Activated T-helper 1 cell treated with anti-CD3 and anti-CD28 coated beads, Interleukin-2, amount 50 U/mL, for 16 hours (primary cell): ENCODE measurements at places on chromosomes 16 and 17.

DNA sequence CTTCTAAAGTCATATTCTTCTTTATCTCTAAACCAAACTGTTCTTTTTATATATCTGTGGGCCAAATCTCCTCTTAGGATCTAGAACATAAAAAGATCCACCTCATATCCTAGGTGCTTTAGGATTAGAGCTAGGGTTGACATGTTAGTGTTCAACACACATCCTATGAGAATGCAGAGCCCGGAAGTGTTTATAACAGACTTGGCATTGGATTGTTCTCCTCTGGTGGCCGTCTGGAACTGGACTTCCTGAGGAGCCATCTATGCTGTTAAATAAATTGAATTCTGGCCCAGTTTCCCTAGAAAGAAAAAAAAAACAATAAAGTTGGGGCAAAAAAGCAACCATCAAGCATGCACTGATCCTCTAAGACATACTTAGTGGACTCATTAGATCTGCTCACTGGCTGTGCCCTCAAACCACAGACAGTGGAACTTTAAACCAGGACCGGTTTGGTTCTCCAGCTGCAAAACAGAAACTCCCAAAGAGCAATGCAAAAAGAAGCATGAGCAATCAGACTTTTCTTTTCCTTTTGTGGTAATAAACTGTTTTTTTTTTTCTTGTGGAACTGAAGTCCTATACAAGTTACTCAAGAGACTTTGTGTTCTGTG, 182.5 kb downstream of the ZNF18 start:
- no peak for DNase-seq

- no peak for DNase-seq
Observed at GRCh38 chr17:50039058-50039457, 16.9 kb upstream of the ITGA3 start.

GRCh38 chr17:38761612-38762011, 9.1 kb downstream of the PSMB3 start:
- DNase-seq = no peak

DNA sequence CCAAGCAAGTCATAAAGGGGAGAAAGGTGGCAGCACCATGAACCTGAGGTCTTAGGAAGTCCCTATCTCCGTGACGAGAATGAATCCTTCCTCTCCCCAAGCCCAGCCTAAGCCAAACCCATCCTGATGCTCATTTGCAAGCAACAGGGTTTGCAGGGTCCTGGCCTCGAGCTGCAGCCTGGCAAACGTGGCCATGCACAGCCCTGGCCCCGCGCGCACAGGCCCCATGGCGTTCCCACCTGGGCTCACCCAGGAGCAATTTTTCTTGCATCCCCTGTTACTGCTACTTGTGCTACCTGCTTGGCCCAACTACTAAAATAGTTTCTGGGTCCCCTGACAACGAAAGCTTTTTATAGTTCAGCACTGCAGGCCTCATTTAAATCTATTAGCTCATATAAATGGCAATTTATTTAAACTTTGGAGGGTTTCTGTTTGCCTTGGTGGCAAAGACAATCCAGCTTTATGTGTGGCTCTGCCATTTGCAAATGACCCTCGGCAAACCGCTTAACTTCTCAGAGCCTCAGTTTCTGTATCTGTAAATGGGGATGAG, 141.5 kb downstream of the C16orf78 start:
- DNase-seq = no peak

GRCh38 chr16:12147681-12148080, 171.1 kb downstream of the SNX29 start:
- no peak for DNase-seq

DNA sequence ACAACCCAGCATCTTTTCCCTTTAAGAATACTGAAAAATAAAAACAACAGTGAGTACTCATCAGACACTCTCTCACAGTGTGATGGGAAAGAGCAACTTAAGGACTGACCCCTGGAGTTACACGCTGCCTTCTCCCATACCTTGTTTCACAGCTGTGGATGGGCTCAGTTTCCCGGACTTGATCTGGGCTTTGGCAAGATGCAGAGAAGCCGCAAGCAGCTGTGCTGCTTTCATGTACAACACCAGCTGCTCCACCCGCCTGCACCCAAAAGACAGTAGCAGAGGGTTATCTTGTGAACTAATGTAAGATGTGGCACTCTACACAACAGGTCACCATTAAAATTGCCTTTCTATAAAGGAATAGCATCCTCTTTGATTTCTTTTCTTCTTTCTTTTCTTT, 32.7 kb upstream of the ALDH3A1 start:
- no peak for DNase-seq

GRCh38 chr17:30101686-30102390, 14.8 kb upstream of the NSRP1 start:
- no peak for DNase-seq

DNA sequence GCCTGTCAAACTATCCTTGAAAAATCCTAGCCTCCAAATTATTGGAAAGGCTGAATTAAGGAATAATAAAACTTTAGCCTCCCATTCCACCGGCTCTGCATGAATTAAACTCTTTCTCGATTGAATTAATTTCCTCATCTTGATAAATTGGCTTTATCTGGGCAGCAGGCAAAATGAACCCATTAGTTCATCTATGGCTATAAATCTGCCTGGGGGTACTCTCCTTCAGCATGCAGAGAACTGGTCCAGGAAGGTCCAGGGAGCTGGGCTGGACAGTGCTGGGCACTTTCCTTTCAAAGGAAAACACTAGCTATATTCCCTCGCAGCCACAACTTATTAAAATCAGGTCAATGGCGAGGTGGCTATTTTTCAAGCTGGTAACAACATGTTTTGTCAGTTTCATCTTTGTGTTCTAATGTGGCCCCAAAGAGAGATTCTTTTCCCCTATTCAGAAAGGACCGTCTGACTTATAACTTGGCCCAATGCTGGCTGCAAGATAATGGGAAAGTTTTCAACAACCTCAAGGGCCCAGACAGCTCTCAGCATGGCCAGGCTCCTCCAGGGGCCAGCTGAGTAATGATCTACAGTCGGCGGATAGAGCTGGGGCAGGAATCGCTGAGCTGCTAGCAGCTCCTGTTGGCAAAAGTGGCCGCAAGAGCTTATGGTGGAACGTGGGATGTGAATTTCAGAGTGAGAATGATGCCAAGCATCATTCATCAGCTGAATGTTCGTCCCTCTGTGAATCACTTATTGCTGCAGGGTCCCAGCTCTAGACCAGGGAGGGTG, 326.9 kb downstream of the SLC39A11 start:
- no peak for DNase-seq

DNA sequence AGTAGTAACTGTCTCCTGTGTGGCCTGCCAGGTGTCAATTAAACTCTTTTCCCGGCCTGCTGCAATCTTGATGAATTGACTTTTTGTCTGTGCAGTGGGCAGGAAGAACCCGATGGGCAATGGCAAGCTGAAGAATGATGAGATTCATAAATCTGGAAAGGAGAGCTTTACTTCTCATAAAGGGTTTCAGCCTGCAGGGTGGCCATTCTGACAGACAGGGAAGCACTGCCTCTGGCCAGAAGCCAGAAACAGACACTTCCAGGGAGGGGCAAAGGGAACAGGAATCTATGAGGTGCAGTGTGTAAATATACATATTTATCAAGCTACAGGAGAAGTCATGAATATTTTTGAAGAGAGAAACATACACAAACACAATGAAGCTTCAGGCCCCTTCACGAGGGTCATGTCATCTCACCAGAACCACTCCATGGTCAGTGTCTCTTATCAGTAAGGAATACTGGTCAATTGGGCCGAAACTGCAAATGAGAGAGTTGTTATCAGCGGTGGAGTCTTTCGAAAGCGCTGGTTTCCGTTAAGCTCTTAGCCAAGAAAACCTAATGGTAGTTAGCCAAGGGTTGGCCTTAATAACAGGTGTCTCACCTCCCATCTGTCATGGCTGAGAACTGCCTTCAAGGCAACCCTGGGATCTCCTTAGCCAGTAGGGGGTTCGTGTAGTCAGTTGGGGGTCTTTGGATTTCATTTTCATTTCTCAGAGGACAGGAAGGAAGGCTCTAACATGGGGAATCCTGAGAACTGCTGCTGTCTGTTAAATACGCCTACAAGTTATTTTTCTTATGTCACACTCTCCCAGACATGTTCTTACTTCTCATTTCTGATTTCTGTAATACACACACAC, 1.2 kb upstream of the NARF start:
- DNase-seq = no peak

- DNase-seq = no peak
Observed at GRCh38 chr17:41773731-41774193, 12.7 kb downstream of the JUP start.

DNA sequence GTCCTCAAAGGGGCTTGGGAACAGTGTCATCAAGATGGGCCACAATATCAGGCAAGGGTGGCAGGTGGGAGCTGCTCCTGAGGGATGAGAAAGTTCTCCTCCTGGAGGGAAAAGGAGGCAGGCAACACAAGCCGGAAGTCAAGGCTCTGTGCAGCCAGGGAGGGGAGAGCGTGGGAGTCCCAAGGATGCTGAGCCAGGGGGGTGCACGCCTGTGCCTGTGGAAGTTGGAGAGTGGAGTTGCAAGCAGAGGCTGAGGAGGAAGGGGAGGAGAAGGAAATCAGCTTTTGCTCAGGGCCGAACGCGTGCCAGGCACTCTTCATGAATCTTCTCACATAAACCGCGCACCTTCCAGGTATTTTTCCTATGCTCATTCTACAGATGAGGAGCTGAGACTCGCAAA, 7.4 kb upstream of the SLC13A2 start:
- no peak for DNase-seq

- no peak for DNase-seq
Observed at GRCh38 chr16:85619101-85619891, 6.2 kb downstream of the GSE1 start.

DNA sequence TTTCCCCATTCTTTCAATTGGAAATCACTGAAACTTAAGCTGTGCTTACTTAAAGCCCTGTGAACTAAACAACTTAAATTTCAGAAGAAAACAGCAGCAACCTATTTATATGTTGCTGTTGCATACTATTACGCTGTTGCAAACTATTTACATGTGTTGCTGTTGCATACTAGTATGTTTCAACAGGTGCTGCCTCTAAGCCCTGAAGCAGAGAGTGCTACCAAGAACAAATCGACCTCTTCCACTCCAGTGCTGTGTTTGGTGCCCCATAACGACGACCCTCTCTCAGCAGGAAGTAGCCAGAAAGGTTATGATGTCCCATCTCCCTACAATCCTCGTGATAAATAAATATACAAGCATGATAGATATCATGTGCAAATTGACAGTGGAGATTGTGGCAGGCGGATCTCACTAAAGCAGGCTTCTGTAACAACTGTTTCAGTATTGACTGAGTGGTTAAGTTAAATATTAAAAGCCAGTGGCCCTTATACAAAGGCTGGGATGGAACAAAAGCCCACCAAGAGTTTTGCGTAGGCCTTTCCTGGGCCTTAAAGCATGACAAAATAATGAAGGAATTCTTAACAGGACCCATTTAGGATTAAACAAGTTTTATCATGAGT, 5.7 kb upstream of the SCPEP1 start:
- DNase-seq = no peak

DNA sequence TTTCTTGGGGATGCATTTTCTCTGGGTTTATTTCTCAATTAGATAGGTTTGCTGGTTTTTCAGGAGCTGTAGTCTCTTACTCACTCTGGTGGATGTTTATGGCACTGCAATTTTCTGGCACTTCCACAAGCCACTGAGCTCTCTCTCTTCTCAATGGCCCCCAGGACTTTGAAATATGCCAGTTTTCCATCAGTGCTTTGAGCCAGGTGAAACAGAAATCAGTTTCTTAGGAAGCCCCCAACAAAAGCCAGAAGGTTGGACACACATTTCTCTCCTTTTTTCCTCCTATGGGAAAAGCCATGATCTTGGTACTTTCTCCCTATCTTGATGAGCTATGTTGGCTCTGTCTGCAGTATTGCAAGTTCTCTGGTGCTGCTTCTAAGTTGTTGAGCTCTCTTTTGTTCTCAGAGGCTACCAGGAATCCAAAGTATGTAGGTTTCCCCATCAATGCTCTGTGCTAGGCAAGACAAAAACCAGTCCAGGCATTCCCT, 90.7 kb upstream of the SMIM36 start:
- DNase-seq = no peak

DNA sequence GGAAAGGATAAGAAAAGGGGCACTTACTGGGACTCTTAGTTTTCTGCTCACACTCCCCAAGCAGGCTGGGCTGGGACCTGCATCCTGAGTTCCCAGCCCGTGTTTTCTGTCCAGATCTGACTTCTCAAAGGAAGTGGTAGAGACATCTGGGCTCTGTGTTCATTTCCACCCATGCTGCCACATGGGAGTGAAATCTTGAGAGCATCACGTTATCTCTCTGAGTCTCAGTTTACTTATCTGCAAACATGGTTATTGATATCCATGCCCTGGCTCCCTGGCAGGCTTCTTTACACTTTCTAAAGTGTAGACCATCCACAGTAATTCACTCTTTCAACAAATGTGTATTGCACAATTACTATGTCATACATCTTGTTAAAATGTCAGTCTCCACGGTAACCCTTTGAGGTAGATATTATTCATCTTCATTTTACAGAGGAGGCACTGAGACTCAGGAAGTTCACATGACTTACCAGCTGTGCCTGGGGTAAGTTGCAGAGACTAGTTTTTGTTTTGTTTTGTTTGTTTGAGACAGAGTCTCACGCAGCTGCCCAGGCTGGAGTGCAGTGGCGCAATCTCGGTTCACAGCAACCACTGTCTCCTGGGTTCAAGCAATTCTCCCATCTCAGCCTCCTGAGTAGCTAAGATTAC, 3.4 kb downstream of the ZNF688 start:
- DNase-seq = no peak

GRCh38 chr17:40427002-40427491, 9.4 kb upstream of the TOP2A start:
- no peak for DNase-seq

GRCh38 chr16:85522842-85523601, 90.1 kb upstream of the GSE1 start:
- no peak for DNase-seq

GRCh38 chr16:81447383-81448101, 2.9 kb downstream of the CMIP start:
- no peak for DNase-seq

DNA sequence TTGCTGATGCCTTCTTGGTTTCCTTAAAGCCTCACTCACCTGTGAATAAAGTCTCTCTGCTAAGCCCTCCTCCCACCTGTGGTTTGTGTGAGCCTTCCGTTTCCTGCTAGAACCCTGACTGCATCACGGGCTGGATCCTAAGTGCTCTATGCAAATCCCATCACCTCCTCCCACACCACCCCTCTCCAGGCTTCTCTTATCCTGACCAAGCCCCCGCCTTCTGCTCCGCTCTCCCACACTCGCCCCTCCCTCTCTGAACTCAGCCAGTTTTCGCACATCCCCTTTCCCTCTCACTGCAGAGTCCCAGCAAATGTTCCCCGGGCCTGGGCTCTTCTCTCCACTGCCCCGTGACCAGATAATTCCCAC, 51.8 kb downstream of the PIMREG start:
- no peak for DNase-seq

GRCh38 chr16:84243732-84244131, 3.9 kb upstream of the KCNG4 start:
- no peak for DNase-seq
